ENCODE measurements at places on chromosomes 5 and 9. TPM values are rescaled to one million over a fixed set of nuclear protein-coding genes. Genes with fewer than 3 reads are reported as not detected.

GRCh38 chr5:6403416-6403815 is 25.1 kb upstream of the MED10 start:
- no peak overlapping the region for H3K27ac ChIP-seq
- H3K36me3 ChIP-seq = no peaks in the 10 kb centered on the region
- DNase-seq = no peak
- no peaks in the 10 kb centered on the region for H3K4me1 ChIP-seq
- H3K4me3 ChIP-seq = no peak overlapping the region

- H3K4me1 ChIP-seq = peaks cover 63% of the 10 kb centered on the region
- H3K27ac ChIP-seq = no peak overlapping the region
- H3K27me3 ChIP-seq = no peaks in the 10 kb centered on the region
- H3K36me3 ChIP-seq = peaks cover 56% of the 10 kb centered on the region
Observed at GRCh38 chr9:72362118-72362531, 2.9 kb downstream of the ZFAND5 start.

DNA sequence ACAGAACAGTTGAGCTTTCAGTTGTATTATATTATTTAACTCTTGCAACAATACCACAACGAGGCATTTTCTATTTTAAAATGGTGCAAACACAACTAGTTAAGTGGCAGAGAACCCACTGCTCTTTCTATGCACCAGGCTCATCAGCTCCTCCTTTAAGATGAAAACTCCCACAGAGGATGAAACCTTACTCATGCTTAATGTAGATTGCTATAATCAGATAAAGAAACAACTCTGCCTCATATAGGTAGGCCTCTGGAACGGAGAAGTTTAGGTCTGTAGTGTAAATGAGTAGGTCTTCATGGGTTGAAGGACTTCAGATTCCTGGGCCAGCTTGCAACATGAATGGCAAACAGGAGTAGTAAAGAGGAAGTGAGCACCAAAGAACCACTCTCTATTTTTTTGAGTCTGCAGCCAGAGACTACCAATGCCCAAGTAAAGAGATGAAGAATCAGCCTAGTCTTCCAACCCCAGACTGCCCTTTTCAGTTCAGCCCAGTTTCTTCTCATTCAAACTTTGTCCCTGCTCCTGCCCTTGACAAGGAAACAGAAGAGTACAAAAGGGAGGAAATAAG is 33.9 kb downstream of the HACD4 start:
- no peak overlapping the region for H3K4me3 ChIP-seq
- H3K4me1 ChIP-seq = peaks cover 27% of the 10 kb centered on the region
- peaks cover 68% of the 10 kb centered on the region for H3K36me3 ChIP-seq
- DNase-seq = no peak
- H3K27ac ChIP-seq = no peak overlapping the region

- H3K4me1 ChIP-seq = no peaks in the 10 kb centered on the region
- no peaks in the 10 kb centered on the region for H3K36me3 ChIP-seq
Observed at GRCh38 chr5:89064736-89065135, 181.8 kb upstream of the MEF2C start.

GRCh38 chr9:35556776-35557175 is 48.3 kb upstream of the TESK1 start:
- H3K27me3 ChIP-seq = peaks cover 2% of the 10 kb centered on the region
- H3K36me3 ChIP-seq = no peaks in the 10 kb centered on the region
- H3K4me3 ChIP-seq = no peak overlapping the region
- DNase-seq = no peak
- H3K4me1 ChIP-seq = no peaks in the 10 kb centered on the region

GRCh38 chr9:119026120-119026519 is 343.1 kb downstream of the BRINP1 start:
- H3K27ac ChIP-seq = no peak overlapping the region
- no peaks in the 10 kb centered on the region for H3K27me3 ChIP-seq
- no peak overlapping the region for H3K4me3 ChIP-seq
- no peaks in the 10 kb centered on the region for H3K4me1 ChIP-seq
- no peak for DNase-seq

DNA sequence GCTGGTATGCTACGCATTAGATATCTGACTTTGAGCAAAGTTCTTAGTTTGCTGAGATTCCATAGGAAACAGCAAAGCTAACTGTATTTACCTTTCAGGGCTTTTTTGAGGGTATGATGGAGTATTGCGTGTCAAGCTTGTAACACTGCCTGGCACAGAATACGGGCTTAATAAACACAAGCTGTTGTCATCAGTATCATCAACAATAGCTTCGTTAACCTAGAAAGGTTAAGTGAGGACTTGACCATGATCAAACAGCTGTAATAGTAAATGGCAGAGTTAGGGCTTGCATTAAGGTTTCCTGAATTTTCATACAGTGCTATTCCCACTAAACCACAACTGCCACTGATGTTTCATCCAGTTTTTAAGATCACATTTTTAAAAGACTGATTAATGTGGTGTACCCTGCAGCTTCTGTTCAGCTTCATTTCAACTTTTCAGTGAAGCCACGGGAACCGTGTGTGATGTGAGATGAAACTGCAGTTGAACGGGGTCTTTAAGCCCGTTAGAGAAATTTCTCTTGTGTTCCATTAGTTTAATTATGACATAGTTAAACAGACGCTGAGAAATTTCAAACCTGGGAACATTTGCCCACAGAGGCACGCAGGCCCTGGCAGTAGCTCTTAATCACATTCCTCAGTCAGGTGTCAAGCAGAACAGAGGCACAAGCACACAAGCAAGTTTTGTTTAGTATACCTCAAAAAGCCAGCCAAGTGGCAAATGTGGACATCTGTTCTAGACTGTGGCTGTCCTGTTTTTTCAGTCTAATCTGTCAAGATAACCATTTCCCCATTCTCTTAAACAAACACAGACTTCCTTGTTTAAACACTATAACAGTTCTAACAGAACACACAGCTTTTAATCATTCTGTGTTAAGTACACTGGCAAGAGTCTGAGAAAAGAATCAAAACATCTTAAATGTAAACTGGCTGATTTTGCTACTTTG is 147.1 kb downstream of the ZNF608 start:
- H3K36me3 ChIP-seq = no peaks in the 10 kb centered on the region
- H3K27me3 ChIP-seq = peaks cover 9% of the 10 kb centered on the region
- H3K27ac ChIP-seq = no peak overlapping the region

GRCh38 chr9:14314424-14314928 is 535 bp upstream of the NFIB start:
- peak overlapping the region; percentile 70 for H3K4me3 ChIP-seq
- no peak for DNase-seq
- H3K27me3 ChIP-seq = peaks cover 56% of the 10 kb centered on the region

DNA sequence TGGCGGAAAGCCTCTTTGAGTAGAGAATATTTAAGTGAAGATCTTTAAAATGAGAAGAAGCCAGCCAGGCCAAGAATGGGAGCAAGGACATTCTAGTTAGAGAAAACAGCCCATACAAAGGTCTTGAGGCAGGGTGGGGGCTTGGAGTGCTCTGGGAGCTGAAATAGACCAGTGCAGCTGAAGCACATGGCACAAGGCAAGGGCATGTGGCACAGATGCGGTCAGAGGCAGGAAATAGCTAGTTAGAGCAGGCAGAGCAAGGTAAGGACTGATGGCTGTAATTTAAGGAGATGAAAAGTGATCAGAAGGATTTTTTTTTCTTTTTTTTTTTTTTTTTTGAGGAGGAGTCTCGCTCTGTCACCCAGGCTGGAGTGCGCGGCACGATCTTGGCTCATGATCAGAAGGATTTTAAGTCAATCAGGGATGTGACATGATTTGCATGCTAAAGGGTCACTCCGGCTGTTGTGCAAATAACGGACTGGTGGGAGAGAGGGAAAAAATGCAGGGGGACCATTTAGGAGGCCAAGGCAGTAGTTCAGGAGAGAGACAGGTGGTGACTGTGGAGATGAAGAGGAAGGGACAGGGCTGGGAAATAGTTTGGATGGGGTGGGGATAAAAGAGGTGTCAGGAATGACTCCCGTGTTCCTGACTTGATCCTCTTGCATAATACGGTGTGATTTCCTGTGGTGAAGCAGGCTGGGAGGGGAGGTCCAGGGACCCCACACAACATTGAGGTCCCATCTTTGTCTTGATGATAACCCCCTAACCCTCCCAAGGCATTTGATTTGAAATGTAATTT is 207.6 kb downstream of the HSPA4 start:
- H3K4me3 ChIP-seq = no peak overlapping the region
- H3K4me1 ChIP-seq = peaks cover 17% of the 10 kb centered on the region
- peak; percentile 29 for DNase-seq
- H3K36me3 ChIP-seq = no peaks in the 10 kb centered on the region

DNA sequence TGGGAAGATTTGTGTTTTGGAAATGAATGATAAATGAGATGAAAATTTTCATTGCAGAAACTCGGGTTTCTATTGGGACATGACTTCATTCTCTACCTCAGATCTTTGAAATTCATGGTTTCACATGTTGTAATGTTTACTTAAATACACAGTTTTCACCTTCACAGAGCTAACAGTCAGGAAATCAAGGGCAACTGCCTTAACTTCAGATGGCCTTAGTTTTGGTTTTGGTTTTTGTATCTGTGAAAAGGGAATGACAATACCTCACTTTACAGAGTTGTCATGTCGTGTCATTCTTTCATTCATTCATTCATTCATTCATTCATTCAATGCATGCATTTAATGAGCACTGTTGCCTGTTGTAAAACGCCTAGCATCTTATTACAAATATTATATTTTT is 41.9 kb downstream of the NIM1K start:
- no peak overlapping the region for H3K27ac ChIP-seq
- H3K36me3 ChIP-seq = no peaks in the 10 kb centered on the region
- H3K4me1 ChIP-seq = peaks cover 7% of the 10 kb centered on the region
- H3K27me3 ChIP-seq = peaks cover 2% of the 10 kb centered on the region
- DNase-seq = no peak
- H3K4me3 ChIP-seq = no peak overlapping the region

- DNase-seq = no peak
- H3K4me1 ChIP-seq = no peaks in the 10 kb centered on the region
- H3K27me3 ChIP-seq = no peaks in the 10 kb centered on the region
- no peak overlapping the region for H3K27ac ChIP-seq
Observed at GRCh38 chr9:3331801-3332200, 194.0 kb downstream of the RFX3 start.

GRCh38 chr5:17302106-17302505 is 84.7 kb downstream of the BASP1 start:
- H3K27ac ChIP-seq = no peak overlapping the region
- no peak overlapping the region for H3K4me3 ChIP-seq
- no peaks in the 10 kb centered on the region for H3K36me3 ChIP-seq
- H3K27me3 ChIP-seq = no peaks in the 10 kb centered on the region

GRCh38 chr5:1446602-1447343 is 1.5 kb upstream of the SLC6A3 start:
- H3K27ac ChIP-seq = no peak overlapping the region
- no peaks in the 10 kb centered on the region for H3K36me3 ChIP-seq
- H3K27me3 ChIP-seq = peaks cover 58% of the 10 kb centered on the region
- H3K4me3 ChIP-seq = no peak overlapping the region
- no peak for DNase-seq

- no peaks in the 10 kb centered on the region for H3K27me3 ChIP-seq
- H3K4me1 ChIP-seq = no peaks in the 10 kb centered on the region
- H3K27ac ChIP-seq = no peak overlapping the region
- no peak for DNase-seq
Observed at GRCh38 chr5:106262395-106262794, 1408.3 kb downstream of the EFNA5 start.

DNA sequence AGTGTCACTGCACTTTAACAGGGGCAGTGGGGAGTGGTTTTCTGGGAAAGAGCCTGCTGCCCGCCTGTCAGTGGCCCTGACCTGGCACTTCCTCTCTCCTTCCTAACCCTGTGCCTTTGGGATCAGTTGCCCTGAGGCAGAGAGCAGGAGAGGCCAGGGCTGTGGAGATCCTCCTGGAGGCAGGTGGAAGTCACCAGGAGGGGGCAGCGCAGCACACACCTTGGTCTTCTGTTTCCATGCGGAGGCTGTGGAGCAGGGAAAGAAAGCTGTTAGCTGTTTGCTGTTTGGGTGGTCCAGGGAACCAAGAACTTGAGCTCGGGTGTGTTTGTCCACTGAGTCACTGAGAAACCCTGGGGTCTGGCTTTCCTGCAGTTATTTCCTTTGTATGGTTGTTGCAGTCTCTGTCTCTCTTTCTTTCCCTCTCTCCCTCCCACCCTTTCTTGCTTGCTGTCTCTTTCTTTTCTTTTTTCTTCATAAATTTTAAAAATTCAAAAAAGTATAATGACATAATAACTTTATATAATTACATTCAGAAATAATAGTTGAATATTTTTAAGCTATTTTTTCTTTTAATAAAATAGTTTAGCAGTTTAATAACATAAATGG is 28.1 kb downstream of the NTRK2 start:
- H3K36me3 ChIP-seq = no peaks in the 10 kb centered on the region
- no peaks in the 10 kb centered on the region for H3K4me1 ChIP-seq

DNA sequence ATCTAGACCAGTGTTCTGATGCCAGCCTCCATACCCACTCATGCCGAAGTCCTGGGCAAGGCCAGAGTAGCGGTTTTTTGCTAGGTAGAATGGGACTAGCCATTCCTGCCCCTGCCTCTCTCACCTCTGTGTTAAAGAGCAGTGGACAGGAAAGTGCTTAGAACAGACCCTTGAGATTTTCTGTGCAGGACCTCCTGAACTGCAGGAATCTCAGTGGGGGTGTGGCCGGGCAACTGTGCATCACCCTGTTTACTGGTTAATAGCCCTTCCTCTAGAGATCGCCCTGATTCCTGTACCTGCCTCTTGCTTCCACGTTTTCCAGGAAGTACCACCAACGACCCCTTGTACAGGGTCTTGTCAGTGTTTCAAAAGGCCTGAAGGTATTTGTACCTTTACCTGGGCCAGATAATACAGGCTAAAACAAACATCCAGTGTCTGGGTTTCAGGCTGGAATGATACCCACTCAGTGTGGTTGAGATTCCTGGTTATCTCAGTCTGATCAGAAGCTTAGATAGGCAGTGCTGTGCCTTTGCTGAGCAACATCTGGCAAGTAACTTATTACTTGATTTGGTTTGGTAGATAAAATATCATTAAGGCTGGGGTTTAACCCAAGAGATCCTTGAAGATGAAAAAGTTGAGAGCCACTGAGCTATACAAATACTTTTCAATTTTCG is 65.9 kb downstream of the RGS3 start:
- H3K27ac ChIP-seq = no peak overlapping the region
- H3K27me3 ChIP-seq = no peaks in the 10 kb centered on the region
- H3K4me3 ChIP-seq = no peak overlapping the region
- peaks cover 68% of the 10 kb centered on the region for H3K36me3 ChIP-seq
- DNase-seq = no peak

- peaks cover 24% of the 10 kb centered on the region for H3K27me3 ChIP-seq
- H3K4me3 ChIP-seq = no peak overlapping the region
- H3K4me1 ChIP-seq = peaks cover 4% of the 10 kb centered on the region
- peaks cover 3% of the 10 kb centered on the region for H3K36me3 ChIP-seq
Observed at GRCh38 chr5:7398596-7399280, 2.8 kb downstream of the ADCY2 start.

GRCh38 chr9:85600675-85601263 is 141.0 kb downstream of the AGTPBP1 start:
- DNase-seq = peak; percentile 66
- H3K36me3 ChIP-seq = peaks cover 25% of the 10 kb centered on the region
- no peaks in the 10 kb centered on the region for H3K27me3 ChIP-seq
- no peak overlapping the region for H3K4me3 ChIP-seq

- no peak overlapping the region for H3K27ac ChIP-seq
- no peak overlapping the region for H3K4me3 ChIP-seq
- H3K27me3 ChIP-seq = no peaks in the 10 kb centered on the region
- no peaks in the 10 kb centered on the region for H3K36me3 ChIP-seq
Observed at GRCh38 chr9:16475257-16475656, 395.2 kb downstream of the BNC2 start.

- H3K36me3 ChIP-seq = no peaks in the 10 kb centered on the region
- DNase-seq = no peak
- H3K27me3 ChIP-seq = peaks cover 17% of the 10 kb centered on the region
- H3K4me3 ChIP-seq = no peak overlapping the region
- no peak overlapping the region for H3K27ac ChIP-seq
- no peaks in the 10 kb centered on the region for H3K4me1 ChIP-seq
Observed at GRCh38 chr9:94622087-94622800, 17.1 kb downstream of the FBP1 start.

Gene PDLIM4
- not detected for total RNA-seq

Gene PDE4D
- 70.7 TPM for total RNA-seq

Gene CFAP90
- total RNA-seq = not detected

Gene CDX1
- total RNA-seq = not detected

Gene IL7R
- 48.4 TPM for total RNA-seq

Gene GDA
- not detected for total RNA-seq

All from activated CD8-positive, alpha-beta T cell treated with anti-CD3 and anti-CD28 coated beads, Interleukin-2, amount 10 ng/mL, durations not matched to agents 7 days and 5 days (primary cell).